ENCODE measurements at places on chromosomes 1 and 21. TPM values are rescaled to one million over a fixed set of nuclear protein-coding genes. Genes with fewer than 3 reads are reported as not detected.

The SIM2 gene
- total RNA-seq, result not detected

The NOS1AP gene
- 1.8 TPM for total RNA-seq

The HTR6 gene
- total RNA-seq, result not detected

The SLC30A1 gene
- total RNA-seq, result 11.0 TPM

The NBPF10 gene
- 1.6 TPM for total RNA-seq

The SPRR3 gene
- not detected for total RNA-seq

The KCNN3 gene
- 4.6 TPM for total RNA-seq

The FCRL6 gene
- total RNA-seq, result 1.1 TPM

The S100A1 gene
- total RNA-seq, result 1,254 TPM

The RAB42 gene
- 1.6 TPM for total RNA-seq

The LRRC3 gene
- total RNA-seq, result 1.4 TPM

The OR2L5 gene
- total RNA-seq, result not detected

The RTCA gene
- 31.8 TPM for total RNA-seq

The OR2C3 gene
- not detected for total RNA-seq

The RABGGTB gene
- total RNA-seq, result 46.8 TPM

The ETV3L gene
- not detected for total RNA-seq

The SHISAL2A gene
- total RNA-seq, result not detected

The SLAMF1 gene
- total RNA-seq, result 0.94 TPM

The RGS7 gene
- not detected for total RNA-seq

The NRIP1 gene
- 30.1 TPM for total RNA-seq

The EFNA3 gene
- total RNA-seq, result 1.4 TPM

The TLCD4 gene
- 43.4 TPM for total RNA-seq

The TMEM53 gene
- 11.4 TPM for total RNA-seq

The MATN1 gene
- not detected for total RNA-seq

The C1orf21 gene
- total RNA-seq, result 61.3 TPM

The TMEM200B gene
- 4.7 TPM for total RNA-seq

The EIF2D gene
- total RNA-seq, result 27.8 TPM

The SOAT1 gene
- total RNA-seq, result 20.6 TPM

The GSTM1 gene
- total RNA-seq, result not detected

The CCDC27 gene
- total RNA-seq, result not detected

The SPRR1A gene
- total RNA-seq, result not detected

The SHISA4 gene
- total RNA-seq, result 47.5 TPM

The UBXN10 gene
- 3.1 TPM for total RNA-seq

The OR2T33 gene
- not detected for total RNA-seq

The TMEM81 gene
- 4.0 TPM for total RNA-seq

The HMCN1 gene
- 22.3 TPM for total RNA-seq

The SAMD11 gene
- total RNA-seq, result 5.1 TPM

The DUSP10 gene
- 6.5 TPM for total RNA-seq

The CELA2B gene
- total RNA-seq, result not detected

The RGS8 gene
- total RNA-seq, result 0.18 TPM

The ACTL8 gene
- not detected for total RNA-seq

The PDC gene
- not detected for total RNA-seq

The MR1 gene
- 10.5 TPM for total RNA-seq

The KDF1 gene
- total RNA-seq, result 0.18 TPM
